ENCODE measurements at places on chromosomes 5 and 9.
A peak's percentile ranks its signal among the peaks of the same experiment; 100 is the strongest.

DNA sequence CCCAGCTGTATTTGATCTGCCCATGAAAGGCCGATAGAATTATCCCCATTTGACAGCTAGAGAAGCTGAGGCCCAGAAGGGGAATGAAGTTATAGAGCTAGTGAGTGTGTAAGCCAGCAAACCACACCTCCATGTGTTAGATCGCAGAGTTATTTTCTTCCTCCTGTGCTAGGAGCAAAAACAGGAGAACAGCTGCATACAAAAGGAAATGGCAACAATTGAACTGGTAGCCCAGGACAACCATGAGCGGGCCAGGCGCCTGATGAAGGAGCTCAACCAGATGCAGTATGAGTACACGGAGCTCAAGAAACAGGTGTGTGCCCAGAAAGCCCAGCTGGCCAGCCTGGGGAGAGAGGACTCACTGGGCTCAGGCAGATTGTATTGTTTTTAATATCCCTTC, 30.4 kb downstream of the RAB14 start:
- DNase-seq = no peak

GRCh38 chr5:172523146-172523745, 68.9 kb upstream of the SH3PXD2B start:
- DNase-seq = no peak

DNA sequence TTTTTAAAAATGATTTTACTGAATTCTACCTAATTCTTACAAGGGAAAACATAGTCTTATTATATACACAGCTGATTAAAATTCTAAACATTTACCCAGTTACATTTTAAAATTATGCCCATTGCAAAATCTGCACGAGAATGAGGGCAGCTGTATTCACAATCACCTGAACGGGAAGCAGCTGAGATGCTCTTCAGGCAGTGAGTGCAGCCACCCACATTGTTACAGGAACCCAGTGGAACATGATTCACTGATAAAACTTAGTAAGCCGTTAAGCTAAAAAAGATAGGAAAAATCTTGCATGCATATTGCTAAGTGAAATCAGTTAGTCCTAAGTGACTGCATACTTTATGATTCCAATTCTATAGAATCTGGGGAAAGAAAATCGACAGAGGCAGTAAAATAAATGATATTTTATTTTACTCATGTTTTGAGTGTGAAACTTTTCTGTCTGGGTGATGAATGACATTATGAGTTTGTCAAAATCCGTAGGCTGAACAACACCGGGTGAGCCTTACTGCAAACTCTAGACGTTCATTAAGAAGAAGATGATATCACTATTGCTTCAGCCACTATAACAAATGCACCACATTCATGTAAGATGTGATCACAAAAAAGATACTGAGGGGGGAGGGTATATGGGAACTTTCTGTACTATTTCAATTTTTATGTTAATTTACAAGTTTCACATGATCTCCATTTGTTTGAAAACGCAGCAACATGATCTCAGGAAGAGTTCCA, 39.1 kb upstream of the FLT4 start:
- DNase-seq = no peak

GRCh38 chr9:76082057-76082456, 191.6 kb downstream of the PCSK5 start:
- no peak for DNase-seq

GRCh38 chr5:14429101-14430050, 152.2 kb upstream of the OTULINL start:
- peak; percentile 90 for DNase-seq

GRCh38 chr5:118956727-118957126, 31.6 kb downstream of the DTWD2 start:
- no peak for DNase-seq

GRCh38 chr5:80093796-80094195, 58.6 kb downstream of the THBS4 start:
- no peak for DNase-seq

GRCh38 chr5:67465537-67466207, 269.1 kb upstream of the CD180 start:
- no peak for DNase-seq

- no peak for DNase-seq
Measured at GRCh38 chr5:36359267-36359666, 57.6 kb upstream of the RANBP3L start.

- DNase-seq = no peak
Measured at GRCh38 chr5:27234916-27235315, 196.5 kb upstream of the CDH9 start.

GRCh38 chr5:134130239-134130945, 15.9 kb downstream of the TCF7 start:
- no peak for DNase-seq

DNA sequence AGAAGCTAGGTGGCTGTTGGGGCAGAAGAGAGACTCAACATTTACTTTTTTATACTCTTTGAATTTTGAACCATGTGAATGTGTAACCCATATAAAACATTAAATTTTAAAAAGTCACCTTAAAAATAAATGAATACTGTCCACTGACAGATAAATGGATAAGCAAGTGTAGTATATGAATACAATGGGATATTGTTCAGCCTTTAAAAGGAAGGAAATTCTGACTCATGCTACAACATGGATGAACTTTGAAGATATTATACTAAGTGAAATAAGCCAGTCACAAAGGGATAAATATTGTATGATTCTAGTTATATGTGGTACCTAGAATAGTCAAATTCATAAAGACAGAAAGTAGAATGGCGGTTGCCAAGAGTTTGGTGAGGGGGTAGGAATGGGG, 113.9 kb downstream of the TMEM174 start:
- no peak for DNase-seq

DNA sequence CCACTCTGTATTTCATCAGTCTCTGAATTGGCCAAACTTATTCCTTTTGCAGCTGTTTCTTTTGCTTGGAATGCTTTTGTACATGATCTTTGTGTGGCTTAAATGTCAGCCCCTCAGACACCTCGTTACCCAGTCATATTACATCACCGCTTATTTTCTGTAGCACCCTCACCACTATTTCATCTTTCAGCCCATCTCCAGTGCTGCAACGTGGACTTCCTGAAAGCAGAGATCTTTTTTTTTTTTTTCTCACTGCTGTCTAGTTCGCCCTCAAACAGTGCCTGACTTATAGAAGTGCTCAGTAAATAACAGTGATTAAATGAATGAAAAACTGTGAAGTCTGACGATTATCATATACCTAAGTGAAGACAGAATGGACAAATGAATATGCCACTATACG, 835 bp downstream of the SRA1 start:
- no peak for DNase-seq

GRCh38 chr5:170633235-170634081, 129.6 kb downstream of the KCNIP1 start:
- peak; percentile 65 for DNase-seq

DNA sequence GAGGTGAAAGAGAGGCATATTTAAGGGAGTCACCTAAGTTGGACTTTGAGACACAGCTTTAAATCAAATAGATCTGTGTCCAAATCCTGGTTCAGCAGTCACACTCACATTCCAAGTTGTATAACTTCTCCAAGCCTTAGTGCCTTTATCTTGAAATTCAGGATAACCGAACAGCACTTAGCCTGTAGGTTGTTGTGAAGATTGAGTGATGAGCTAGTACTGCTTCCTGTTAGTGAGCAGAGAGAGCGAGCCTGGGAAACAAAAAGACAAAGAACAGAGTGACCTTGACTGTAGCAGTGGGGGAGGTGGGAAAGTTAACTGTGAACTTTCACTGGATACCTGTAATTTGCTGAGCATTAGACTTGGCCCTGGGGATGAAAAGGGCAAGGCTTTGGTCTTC, 22.4 kb downstream of the MAML1 start:
- no peak for DNase-seq

GRCh38 chr5:169812786-169813185, 167.5 kb downstream of the INSYN2B start:
- no peak for DNase-seq
